ENCODE measurements at places on chromosomes 4 and X. TPM values are rescaled to one million over a fixed set of nuclear protein-coding genes. Genes with fewer than 3 reads are reported as not detected.

DNA sequence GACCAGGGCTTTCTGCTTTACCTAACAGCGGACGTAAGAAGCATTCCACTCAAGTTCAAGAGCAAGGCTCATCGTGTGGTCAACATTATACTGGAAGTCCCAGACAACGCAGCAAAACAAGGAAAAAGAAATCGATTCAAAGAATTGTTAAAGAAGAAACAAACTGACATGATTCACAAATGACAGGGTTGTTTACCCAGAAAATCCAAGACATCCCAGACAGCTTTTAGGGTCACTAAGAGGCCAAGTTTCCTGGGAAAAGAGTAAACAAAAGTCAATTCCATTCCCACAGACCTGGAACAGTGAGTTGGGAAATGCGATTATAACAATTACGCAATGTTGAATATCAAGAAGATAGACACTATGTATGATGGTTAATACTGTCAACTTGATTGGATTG is 21.5 kb upstream of the HTRA3 start:
- no peaks in the 10 kb centered on the region for H3K36me3 ChIP-seq
- H3K27ac ChIP-seq, result no peak overlapping the region
- no peaks in the 10 kb centered on the region for H3K27me3 ChIP-seq
- H3K4me3 ChIP-seq, result no peak overlapping the region
- DNase-seq, result no peak

- no peaks in the 10 kb centered on the region for H3K36me3 ChIP-seq
- H3K27ac ChIP-seq, result no peak overlapping the region
- no peak for DNase-seq
- no peak overlapping the region for H3K4me3 ChIP-seq
- H3K27me3 ChIP-seq, result no peaks in the 10 kb centered on the region
- no peaks in the 10 kb centered on the region for H3K4me1 ChIP-seq
These were observed 43.0 kb upstream of the KCNIP4 start for GRCh38 chr4:21991562-21991961.

- H3K4me3 ChIP-seq, result no peak overlapping the region
- H3K36me3 ChIP-seq, result no peaks in the 10 kb centered on the region
- H3K27ac ChIP-seq, result no peak overlapping the region
- DNase-seq, result no peak
- H3K4me1 ChIP-seq, result no peaks in the 10 kb centered on the region
- no peaks in the 10 kb centered on the region for H3K27me3 ChIP-seq
These were observed 15.0 kb upstream of the AKAP17A start for GRCh38 chrX:1576201-1576992.

- peak overlapping the region; percentile 34 for H3K4me3 ChIP-seq
- H3K4me1 ChIP-seq, result peaks cover 4% of the 10 kb centered on the region
- peak overlapping the region; percentile 78 for H3K27ac ChIP-seq
- no peaks in the 10 kb centered on the region for H3K36me3 ChIP-seq
These were observed 1.4 kb downstream of the MAGED1 start for GRCh38 chrX:51894697-51895336.

DNA sequence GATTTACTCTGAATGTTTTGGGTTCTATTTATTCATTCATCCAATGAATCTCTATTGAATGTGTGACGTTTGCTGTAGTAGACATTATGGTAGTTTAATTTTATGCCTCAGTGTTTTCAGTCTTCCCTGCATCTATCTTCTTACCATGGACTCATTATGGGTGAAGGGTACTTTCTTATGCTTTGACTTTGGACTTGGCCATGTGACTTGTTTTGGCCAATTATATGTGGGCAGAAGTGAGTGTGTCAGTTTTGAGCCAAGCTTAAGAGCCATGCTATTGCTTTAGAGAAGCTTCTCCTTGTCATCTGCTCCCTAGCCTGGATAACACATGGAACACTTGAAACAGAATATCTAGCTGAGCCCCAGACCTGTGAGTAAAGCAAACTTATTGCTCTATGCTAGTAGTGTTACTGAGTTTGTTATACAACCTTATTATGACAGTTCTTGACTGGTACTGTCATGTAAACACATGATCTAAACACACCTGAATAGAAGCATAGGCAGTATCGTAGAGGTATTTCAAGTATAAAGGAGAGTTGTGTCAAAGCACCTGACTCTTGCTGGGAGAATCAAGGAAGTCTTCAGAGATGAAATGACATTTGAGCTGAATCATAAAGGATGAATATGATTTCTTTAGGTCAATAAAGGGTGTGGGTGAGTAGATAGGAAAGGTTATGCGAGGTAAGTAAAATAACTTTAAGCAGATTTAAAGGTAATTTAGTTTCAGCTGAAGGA is 128.4 kb downstream of the NAA11 start:
- H3K4me1 ChIP-seq, result no peaks in the 10 kb centered on the region
- H3K27ac ChIP-seq, result no peak overlapping the region
- no peak for DNase-seq
- H3K4me3 ChIP-seq, result no peak overlapping the region
- no peaks in the 10 kb centered on the region for H3K36me3 ChIP-seq

Gene CXCL1
- 4.2 TPM for total RNA-seq

Gene BEX1
- total RNA-seq, result 18.5 TPM

DNA sequence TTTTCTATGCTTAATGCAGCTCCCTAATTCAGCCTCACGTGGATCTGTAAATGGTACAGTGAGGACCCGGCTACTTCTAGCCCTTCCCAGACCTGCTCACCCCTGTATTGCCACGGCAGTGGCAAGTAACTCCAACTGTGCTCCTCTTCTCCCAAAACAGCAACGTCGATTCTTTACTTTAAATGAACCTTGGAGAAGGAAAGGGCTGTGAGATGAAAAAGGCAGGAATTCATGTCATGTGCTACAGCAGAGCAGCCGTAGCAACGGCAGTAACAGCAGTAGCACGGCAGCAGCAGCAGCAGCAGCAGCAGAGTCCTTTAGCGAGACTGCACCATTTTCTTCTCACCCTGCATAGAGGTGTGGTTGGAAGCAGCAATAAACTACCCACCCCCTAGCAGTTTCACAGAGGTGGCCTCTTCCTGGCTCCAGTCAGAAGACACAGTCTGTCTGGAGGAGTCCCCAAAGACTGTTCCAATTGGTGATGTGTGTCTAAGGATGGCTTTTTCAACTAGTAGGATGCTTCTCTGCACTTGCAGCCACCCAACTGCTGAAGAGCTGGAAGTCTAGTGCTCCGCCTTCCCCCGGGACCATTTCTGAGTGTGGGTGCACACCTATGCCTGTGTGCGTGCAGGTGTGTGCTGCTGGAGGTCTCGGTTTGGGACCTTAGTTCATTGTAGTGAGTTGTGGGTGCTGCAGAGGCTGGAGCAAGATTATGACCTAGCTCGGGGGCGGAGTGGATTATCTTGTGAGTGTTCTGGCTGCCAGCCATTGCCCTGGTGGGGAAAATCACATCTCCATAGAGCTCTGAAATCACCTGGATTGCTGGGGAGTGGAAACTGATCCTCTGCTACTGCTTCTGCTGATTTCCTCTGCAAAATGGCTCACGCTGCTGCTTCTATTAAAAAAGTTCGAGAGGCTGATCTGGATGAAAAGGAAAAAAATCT is 67.2 kb downstream of the ANK2 start:
- H3K4me1 ChIP-seq, result peaks cover 4% of the 10 kb centered on the region
- no peaks in the 10 kb centered on the region for H3K36me3 ChIP-seq
- H3K4me3 ChIP-seq, result no peak overlapping the region
- H3K27ac ChIP-seq, result peak overlapping the region; percentile 5
